ENCODE measurements at places on chromosomes 5 and 9.

DNA sequence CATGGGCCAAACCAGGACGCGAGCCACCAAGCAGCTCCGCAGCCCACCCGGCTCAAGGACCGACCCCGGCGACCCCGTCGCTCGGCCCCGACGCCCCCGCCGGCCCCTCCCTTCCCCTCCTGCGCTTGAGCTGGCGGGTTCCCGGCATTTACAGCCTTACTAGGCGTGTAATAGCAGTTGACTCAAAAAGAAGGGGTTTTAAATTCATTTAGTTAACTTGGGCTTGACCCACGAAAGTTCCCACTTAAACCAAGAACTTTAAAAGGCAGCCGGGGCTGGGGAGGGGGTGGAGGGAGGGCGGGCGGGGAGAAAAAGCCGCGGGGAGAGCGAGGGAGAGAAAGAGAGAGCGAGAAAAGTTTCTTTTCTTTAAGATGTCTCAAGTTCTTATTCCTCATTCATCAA lies 636 bp downstream of the PRDM12 start:
- DNase-seq = no peak
- H3K36me3 ChIP-seq = no peaks in the 10 kb centered on the region
- H3K27me3 ChIP-seq = peaks cover 97% of the 10 kb centered on the region
- no peak overlapping the region for H3K4me3 ChIP-seq
- H3K4me1 ChIP-seq = peaks cover 4% of the 10 kb centered on the region

GRCh38 chr5:149224282-149224681 lies 47.4 kb upstream of the AFAP1L1 start:
- H3K27me3 ChIP-seq = no peaks in the 10 kb centered on the region
- no peak for DNase-seq
- no peaks in the 10 kb centered on the region for H3K4me1 ChIP-seq
- H3K4me3 ChIP-seq = no peak overlapping the region
- H3K36me3 ChIP-seq = no peaks in the 10 kb centered on the region

- no peaks in the 10 kb centered on the region for H3K27me3 ChIP-seq
- no peaks in the 10 kb centered on the region for H3K4me1 ChIP-seq
- no peak for DNase-seq
These were observed 2.3 kb downstream of the ALDOB start for GRCh38 chr9:101433229-101433628.

DNA sequence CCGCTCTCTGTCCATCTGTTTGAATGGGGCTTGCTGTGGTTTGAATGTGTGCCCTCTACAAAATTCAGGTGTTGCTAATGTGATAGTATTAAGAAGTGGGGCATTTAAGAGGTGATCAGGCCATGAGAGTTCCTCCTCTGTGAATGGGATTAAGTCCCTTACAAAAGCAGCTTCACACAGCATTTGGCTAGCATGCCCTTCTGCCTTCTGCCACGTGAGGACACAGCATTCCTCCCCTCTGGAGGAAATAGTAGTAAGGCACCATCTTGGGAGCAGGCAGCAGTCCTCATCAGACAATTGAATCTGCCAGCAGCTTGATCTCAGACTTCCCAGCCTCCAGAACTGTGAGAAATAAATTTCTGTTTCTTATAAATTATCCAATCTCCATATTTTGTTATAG lies 540.2 kb downstream of the CSNK1G3 start:
- DNase-seq = no peak
- no peaks in the 10 kb centered on the region for H3K27me3 ChIP-seq
- H3K27ac ChIP-seq = peak overlapping the region; percentile 31

GRCh38 chr5:132653716-132654115 lies 4.3 kb upstream of the IL13 start:
- no peak overlapping the region for H3K4me3 ChIP-seq
- DNase-seq = no peak
- no peaks in the 10 kb centered on the region for H3K4me1 ChIP-seq
- no peaks in the 10 kb centered on the region for H3K36me3 ChIP-seq
- peaks cover 44% of the 10 kb centered on the region for H3K27me3 ChIP-seq

GRCh38 chr5:176658007-176658599 lies 10.8 kb downstream of the TSPAN17 start:
- no peaks in the 10 kb centered on the region for H3K27me3 ChIP-seq
- peaks cover 5% of the 10 kb centered on the region for H3K36me3 ChIP-seq
- no peaks in the 10 kb centered on the region for H3K4me1 ChIP-seq
- H3K27ac ChIP-seq = no peak overlapping the region
- H3K4me3 ChIP-seq = no peak overlapping the region

GRCh38 chr9:108436448-108436847 lies 419.3 kb downstream of the ACTL7B start:
- no peaks in the 10 kb centered on the region for H3K27me3 ChIP-seq
- no peak for DNase-seq
- no peak overlapping the region for H3K4me3 ChIP-seq
- no peak overlapping the region for H3K27ac ChIP-seq

DNA sequence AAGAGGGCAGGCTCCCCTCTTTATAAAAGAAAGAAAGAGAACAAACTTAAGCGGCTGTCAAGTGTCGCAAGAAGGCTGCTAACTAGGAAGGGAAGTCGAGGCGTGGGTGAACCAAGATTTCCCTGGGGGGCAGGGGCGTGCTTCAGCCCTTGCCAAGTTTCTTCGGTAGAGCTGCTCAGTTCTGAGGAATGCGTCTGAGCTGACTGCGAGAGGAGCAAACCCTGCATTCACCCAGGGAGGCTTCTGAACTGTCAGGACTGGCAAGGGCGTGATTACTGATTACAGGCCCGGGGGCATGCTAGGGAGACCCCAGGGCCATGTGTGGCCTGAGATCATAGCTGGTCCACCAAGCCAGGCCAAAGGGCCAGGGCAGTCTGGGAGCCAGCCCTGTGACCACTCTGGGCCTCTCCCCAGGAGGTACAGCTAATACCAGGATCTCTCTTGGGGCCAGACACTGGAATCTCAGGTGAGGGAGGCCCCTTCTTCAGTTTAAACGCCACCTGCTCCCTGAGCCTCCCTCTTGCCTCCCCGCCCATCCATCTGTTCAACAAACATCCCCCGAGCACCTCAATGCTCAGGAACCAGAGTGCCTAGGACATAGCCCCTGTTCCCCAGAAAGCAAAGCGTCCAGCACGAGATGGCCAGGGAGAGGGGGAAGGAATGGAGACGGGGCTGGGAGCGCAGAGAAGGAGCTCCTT lies 30.9 kb downstream of the SARDH start:
- no peaks in the 10 kb centered on the region for H3K4me1 ChIP-seq
- no peak for DNase-seq
- no peaks in the 10 kb centered on the region for H3K27me3 ChIP-seq
- H3K4me3 ChIP-seq = no peak overlapping the region

DNA sequence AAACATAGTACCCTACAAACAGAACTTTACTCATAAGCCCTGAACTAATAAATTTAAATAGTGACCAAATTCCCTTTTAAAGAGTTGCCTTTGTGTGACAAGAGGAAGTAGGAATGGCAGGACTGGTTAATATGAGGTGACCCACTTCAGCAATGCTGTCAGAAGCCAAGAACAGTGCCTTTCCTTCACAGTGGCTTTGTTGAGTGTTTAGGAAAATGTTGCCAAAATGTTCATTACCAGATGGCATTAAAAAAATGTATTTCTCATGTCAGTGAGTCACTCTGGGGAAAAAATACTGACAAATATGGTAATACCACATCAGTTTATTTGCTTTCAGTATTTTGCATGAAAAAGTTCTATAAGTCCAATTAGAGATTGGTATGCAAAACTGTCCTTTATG lies 103.3 kb downstream of the DIRAS2 start:
- no peaks in the 10 kb centered on the region for H3K27me3 ChIP-seq
- no peaks in the 10 kb centered on the region for H3K36me3 ChIP-seq
- DNase-seq = no peak
- no peak overlapping the region for H3K27ac ChIP-seq

DNA sequence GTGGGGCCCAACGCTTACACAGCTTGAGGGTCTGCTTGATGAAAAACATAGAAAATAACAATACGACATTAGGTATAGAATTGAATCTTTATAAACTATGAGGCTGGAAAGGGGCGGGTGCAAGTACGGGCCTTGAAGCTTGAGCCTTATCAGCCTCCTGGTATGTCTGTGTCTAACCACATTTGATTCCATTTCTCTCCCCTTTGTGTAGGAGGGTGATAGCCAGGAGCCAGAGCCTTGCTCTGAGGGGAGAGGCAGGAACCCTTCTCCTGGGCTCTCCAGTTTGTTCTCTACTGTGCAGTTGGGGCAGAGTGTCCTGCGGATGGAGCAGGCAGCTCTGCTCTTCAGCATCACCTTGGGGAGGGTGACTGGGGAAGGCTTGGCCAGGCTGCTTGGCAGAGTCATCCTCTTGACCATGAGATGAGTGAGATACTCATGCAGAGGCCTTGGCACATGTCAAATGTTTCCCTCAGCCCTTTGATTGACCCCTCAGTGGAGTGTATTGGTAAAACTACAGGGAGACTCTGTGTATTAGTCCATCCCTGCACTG lies 153.5 kb downstream of the SEMA6A start:
- H3K27me3 ChIP-seq = no peaks in the 10 kb centered on the region
- no peaks in the 10 kb centered on the region for H3K36me3 ChIP-seq
- no peak overlapping the region for H3K4me3 ChIP-seq
- no peak overlapping the region for H3K27ac ChIP-seq
- DNase-seq = peak; percentile 44

GRCh38 chr9:96441798-96442445 lies 8.0 kb upstream of the HABP4 start:
- H3K4me3 ChIP-seq = no peak overlapping the region
- no peaks in the 10 kb centered on the region for H3K36me3 ChIP-seq
- no peaks in the 10 kb centered on the region for H3K27me3 ChIP-seq
- DNase-seq = peak; percentile 51
- H3K27ac ChIP-seq = no peak overlapping the region
- no peaks in the 10 kb centered on the region for H3K4me1 ChIP-seq

GRCh38 chr9:130122456-130122855 lies 49.7 kb upstream of the NCS1 start:
- DNase-seq = no peak
- H3K4me1 ChIP-seq = no peaks in the 10 kb centered on the region
- no peak overlapping the region for H3K27ac ChIP-seq
- peaks cover 6% of the 10 kb centered on the region for H3K36me3 ChIP-seq

DNA sequence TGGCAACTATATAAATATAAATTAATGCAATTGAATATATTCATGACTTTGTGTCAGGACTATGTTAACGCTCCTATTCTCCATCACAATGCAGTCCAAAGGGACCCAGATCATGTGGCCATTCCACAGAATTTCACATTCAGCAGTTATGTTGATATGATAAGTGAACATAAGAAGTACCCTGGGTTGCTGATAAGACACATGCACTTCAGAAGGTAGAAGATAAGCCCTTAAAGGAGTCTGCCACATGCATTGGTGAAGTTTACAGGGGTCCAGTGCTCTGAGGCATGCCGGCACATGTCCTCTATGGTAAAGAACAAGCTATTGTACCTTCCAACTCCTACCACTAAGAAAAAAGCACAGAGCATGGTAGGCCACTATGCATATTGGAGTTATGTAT lies 76.4 kb downstream of the PHAX start:
- no peaks in the 10 kb centered on the region for H3K27me3 ChIP-seq
- no peak overlapping the region for H3K4me3 ChIP-seq
- no peaks in the 10 kb centered on the region for H3K4me1 ChIP-seq
- H3K27ac ChIP-seq = no peak overlapping the region
- DNase-seq = no peak
- no peaks in the 10 kb centered on the region for H3K36me3 ChIP-seq

GRCh38 chr5:107680099-107680498 lies 9.4 kb upstream of the EFNA5 start:
- peaks cover 7% of the 10 kb centered on the region for H3K27me3 ChIP-seq
- no peaks in the 10 kb centered on the region for H3K4me1 ChIP-seq
- no peak for DNase-seq
- no peak overlapping the region for H3K27ac ChIP-seq

GRCh38 chr5:168525856-168526255 lies 3.2 kb upstream of the FBLL1 start:
- H3K27me3 ChIP-seq = peaks cover 37% of the 10 kb centered on the region
- H3K4me1 ChIP-seq = no peaks in the 10 kb centered on the region
- H3K36me3 ChIP-seq = no peaks in the 10 kb centered on the region
- no peak overlapping the region for H3K27ac ChIP-seq
- no peak overlapping the region for H3K4me3 ChIP-seq
- DNase-seq = no peak

DNA sequence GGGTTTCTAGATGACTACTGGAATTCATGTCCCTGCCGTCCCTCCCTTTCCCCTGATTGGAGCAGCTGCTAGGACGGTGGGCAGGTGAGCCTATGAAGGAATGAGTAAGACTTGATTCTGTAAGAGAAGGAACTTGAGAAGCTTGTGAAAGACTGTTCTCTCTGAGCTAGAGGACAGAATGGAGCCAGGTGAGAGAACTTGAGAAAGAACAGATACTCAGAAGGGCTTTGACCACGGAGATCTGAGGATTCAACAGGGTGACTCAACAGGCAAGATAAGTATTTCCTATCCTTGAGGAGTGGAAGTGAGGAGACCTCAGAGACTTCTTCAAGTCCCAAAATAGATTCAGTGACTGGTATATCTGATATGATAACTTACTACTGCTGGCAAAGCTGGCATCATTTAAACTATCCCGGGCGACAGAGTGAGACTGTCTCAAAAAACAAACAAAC lies 41.9 kb downstream of the HSDL2 start:
- peak; percentile 2 for DNase-seq
- H3K4me1 ChIP-seq = no peaks in the 10 kb centered on the region
- H3K36me3 ChIP-seq = peaks cover 7% of the 10 kb centered on the region
- no peak overlapping the region for H3K4me3 ChIP-seq
- no peak overlapping the region for H3K27ac ChIP-seq

- H3K27ac ChIP-seq = no peak overlapping the region
- no peaks in the 10 kb centered on the region for H3K27me3 ChIP-seq
- no peak for DNase-seq
- no peaks in the 10 kb centered on the region for H3K4me1 ChIP-seq
- no peaks in the 10 kb centered on the region for H3K36me3 ChIP-seq
These were observed 122.3 kb downstream of the GNAQ start for GRCh38 chr9:77909306-77909705.

DNA sequence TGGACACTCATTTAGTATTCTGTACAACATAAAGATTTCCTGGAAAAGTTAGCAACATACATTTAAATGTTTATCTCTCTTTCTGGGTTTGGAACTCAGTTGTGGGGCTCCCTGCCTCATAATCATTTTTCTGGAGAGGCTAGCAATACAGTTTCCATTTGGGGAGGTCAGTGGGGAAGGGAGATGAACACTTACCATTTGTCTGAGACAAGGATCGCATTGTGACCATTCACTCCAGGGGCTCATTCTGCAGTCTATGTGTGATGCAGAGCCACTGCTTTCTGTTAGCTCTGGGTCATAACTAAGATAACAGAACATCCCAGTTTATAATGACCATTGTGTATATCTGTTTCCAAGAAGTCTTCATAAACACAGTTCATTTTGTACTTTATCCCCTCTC lies 22.4 kb downstream of the C9 start:
- no peaks in the 10 kb centered on the region for H3K27me3 ChIP-seq
- no peak overlapping the region for H3K4me3 ChIP-seq
- no peak for DNase-seq
- no peaks in the 10 kb centered on the region for H3K4me1 ChIP-seq
- no peaks in the 10 kb centered on the region for H3K36me3 ChIP-seq

GRCh38 chr9:131677444-131678180 lies 62.3 kb downstream of the RAPGEF1 start:
- no peak overlapping the region for H3K4me3 ChIP-seq
- peaks cover 38% of the 10 kb centered on the region for H3K4me1 ChIP-seq
- no peaks in the 10 kb centered on the region for H3K36me3 ChIP-seq
- H3K27me3 ChIP-seq = no peaks in the 10 kb centered on the region
- peak overlapping the region; percentile 92 for H3K27ac ChIP-seq

- H3K36me3 ChIP-seq = no peaks in the 10 kb centered on the region
- H3K27me3 ChIP-seq = no peaks in the 10 kb centered on the region
- no peak for DNase-seq
- no peak overlapping the region for H3K27ac ChIP-seq
- peaks cover 11% of the 10 kb centered on the region for H3K4me1 ChIP-seq
These were observed 7.0 kb downstream of the LNPEP start for GRCh38 chr5:96942911-96943310.
